ENCODE measurements at places on chromosomes 3 and 15.
A peak's percentile ranks its signal among the peaks of the same experiment; 100 is the strongest.

DNA sequence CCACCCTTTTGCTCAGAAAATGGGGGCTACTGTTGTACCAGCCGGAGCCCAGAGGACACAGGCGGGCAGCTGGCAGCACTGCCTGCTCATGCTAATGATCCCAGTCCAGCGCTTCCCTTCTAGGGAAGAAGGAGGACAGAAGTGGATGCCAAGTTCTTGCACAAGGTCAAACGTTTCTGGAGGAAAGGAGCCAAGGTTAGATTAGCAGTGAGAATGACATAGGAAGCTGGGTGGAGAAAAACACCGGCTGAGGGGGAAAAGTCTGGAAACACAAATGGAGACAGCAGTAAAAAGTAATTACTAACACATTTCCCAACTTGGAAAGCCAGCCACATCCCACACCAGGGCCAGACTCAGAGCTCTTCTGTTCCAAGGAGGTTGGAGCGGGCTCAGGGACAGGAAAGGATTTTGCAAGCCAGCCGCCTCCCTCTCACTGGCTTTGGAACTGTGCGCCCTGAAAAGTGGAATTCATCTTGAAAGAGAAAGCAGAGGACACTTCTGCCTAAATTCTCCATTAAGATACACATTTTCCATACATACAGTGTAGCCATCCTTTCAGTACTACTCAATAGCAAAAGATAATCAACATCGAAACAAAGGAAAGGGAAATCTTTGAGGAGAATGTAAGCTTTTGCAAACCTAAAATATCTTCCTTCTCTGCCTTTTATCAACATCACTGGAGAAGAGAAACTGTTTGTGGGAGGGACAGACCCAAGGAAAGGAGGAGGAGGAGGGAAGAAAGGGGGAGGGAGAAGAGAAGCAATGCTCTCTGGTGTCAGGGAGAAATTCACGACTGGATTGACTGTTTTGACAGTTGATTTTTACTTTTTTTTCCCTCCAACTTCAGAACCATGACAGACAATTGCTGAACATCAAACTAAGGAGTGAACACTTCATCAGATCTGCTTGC, 133.6 kb downstream of the CD47 start:
- no peak for DNase-seq

GRCh38 chr3:78855190-78855589, 912.6 kb downstream of the ROBO1 start:
- no peak for DNase-seq

- no peak for DNase-seq
Observed at GRCh38 chr3:11154953-11155325, 646 bp downstream of the HRH1 start.

GRCh38 chr3:55816794-55817576, 329.9 kb upstream of the WNT5A start:
- DNase-seq, result no peak

DNA sequence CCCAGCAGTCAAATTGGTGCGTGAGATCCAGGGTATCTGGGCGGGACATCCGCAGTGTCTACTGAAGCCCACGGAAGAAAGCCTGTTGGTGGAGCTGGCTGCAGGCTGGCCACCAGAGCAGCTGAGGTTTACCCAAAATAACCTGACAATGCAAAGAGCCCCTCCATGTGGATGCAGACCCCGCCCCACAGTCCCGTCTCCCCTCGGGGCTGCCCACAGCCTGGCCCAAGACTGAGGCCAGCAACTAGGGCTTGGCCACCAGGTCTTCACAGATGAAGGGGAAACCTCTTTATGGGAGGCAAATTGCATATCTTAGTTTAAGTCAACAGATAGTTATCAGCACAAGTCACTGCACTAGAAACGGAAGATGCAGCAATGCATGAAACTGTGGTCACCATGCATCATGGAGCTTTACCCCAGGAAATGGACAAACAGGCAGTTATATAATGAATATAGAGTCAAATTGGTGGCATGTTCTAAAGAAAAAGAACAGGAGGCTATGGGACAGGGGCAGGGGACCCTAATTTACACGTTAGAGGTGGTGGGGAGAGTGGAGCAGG, 86.3 kb downstream of the ARNT2 start:
- no peak for DNase-seq

GRCh38 chr3:63966007-63966406, 53.8 kb upstream of the SCAANT1 start:
- no peak for DNase-seq

GRCh38 chr15:51212239-51212638, 117.5 kb upstream of the TNFAIP8L3 start:
- DNase-seq, result no peak

DNA sequence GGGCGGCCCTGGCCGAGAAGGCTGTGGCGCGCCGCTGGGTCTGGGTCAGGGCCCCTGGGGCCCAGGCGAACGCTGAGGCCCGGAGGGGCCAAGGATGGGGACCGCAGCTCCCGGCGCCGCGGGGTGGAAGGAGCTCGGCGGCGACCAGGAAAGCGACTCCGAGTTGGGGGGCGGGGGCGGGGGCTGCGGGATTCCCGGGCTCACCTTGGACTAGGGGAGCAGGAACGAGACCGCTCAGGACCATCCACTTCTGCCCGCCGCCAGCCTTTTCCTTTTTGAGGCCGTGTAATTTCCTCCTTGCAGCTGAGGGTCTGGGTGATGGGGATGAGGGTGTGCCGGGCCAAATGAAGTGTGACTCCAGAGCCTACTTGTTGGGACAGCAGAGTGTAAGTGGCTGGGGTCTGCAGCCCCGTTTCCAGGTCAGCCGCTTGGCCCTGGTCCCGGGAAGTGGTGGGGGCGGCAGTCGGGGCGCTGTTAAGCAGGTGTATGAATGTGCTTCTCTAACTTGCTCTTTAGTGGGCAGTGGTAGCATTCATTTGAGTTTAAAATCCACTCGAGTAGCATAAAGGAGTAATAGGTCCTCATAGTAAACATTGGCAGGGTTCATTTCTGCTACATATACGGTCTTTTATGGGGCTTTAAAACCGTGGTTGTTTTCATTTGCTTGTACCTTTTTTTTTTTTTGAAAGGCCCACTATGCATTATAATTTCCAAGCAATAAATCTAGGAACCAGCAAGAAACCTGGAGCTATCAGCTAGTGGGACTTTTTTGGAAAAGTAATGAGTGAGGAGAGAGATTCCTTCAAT, 717 bp downstream of the PXK start:
- DNase-seq, result peak; percentile 28

DNA sequence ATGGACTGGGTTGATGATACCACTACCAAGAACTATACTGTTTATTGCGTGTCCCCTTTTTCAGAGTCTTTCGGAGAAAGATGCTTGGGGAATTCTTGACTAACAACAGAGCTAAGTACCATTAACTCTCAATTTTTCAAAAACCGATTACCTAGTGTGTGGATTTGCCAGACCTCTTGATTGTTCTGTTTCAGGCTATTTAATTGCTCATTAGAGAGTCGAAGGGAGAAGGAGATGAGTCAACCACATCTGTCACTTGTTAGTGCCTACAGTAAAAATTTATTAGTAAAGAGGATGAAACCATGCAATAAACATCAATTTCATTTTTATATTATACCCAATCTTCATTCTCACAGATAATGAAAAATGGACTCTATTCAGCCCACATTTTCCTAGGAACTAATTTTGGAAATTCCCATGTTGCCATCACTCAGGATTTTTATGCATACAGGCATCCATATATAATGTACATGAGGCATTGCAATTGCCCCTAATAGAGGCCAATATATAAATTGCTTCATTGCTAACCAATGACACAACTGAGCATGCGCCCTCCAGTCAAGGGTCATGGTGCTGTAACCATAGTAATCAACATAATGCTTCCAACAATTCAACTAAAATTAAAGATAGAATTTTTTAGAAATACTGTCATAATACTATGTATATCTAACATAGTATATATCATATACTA, 541.7 kb downstream of the TBL1XR1 start:
- no peak for DNase-seq

DNA sequence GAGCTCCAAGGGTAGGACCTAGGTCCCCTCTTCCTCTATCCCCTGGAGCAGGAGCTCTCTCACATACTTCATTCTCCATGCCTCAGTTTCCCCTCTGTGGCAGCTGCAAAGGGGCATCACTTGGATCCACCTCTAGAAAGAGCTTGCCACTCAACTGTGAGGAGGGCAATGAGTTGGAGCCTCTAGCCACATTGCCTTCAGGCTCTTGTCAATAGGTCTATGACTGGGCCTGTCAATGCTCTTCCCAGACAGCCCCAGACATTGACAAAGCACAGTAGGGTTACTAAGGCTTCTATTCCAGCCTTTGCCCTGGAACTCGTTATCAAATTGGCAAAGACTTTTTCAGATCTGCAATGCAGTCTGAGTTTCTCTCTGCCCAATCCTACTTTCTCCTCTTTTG, 4.4 kb upstream of the VIPR1 start:
- DNase-seq, result no peak

DNA sequence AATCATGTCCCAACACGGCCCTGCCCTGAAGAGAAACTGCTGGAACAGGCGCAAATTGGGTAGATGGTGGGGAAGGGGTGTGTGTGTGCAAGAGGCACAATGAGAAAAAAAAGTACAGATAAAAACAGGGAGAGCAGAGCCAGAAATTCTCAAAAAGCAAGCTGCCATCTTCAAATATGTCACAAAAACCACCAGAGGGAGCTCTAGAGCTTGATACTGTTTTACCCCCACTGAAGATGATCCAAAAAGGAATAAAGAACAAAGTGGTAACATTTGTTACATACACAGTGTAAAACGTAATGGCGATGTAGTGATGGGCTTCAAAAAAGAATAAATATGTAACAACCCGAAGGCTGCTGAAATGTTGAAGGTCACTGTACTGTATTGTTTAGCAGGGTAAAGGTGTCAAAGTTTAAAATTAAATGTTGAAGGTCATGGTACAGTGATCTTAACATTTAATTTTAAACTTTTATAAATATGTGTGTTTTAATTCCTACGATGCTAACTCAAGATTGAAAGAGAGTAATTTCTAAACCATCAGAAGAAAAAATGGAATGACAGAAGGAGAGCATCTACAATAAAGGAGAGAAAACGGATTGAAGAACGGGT, 6.0 kb downstream of the SNRPA1 start:
- DNase-seq, result peak; percentile 19

- DNase-seq, result no peak
Observed at GRCh38 chr3:188432802-188433520, 279.0 kb downstream of the LPP start.

GRCh38 chr3:141386611-141387111, 18.4 kb downstream of the ZBTB38 start:
- peak; percentile 15 for DNase-seq

- no peak for DNase-seq
Observed at GRCh38 chr15:63370764-63371163, 10.9 kb downstream of the CA12 start.

DNA sequence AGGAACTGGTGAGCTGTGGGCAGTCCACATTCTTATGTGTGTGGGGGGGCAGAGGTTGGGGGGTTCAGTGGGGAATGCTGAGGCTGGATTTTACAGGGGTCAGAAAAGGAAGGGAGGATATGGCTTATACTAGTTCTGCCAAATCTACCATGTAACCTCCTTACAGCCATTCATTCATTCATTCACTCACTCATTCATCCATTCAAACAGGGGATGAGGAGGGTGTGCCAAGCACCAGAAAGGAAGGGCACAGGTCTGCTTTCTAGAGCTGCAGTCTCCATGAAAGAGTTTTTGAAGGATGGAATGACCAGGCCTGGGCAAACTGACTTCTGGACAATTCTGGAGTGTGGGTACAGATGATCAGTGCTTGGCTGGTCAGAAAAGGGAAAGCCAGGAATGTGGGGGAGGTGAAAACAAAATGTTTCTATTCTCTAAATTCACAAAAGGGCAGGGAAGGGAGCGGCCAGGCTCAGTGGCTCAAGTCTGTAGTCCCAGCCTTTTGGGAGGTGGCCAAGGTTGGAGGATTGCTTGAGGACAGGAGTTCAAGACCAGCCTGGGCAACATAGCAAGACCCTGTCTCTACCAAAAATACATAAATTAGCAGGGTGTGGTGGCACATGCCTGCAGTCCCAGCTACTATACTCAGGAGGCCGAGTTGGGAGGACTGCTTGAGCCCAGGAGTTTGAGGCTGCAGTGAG, 49.2 kb upstream of the C15orf39 start:
- no peak for DNase-seq

- DNase-seq, result no peak
Observed at GRCh38 chr3:9730657-9731205, 804 bp upstream of the BRPF1 start.

GRCh38 chr3:46092702-46093080, 65.4 kb upstream of the XCR1 start:
- DNase-seq, result no peak

GRCh38 chr3:38545550-38545949, 49.4 kb downstream of the EXOG start:
- DNase-seq, result no peak

DNA sequence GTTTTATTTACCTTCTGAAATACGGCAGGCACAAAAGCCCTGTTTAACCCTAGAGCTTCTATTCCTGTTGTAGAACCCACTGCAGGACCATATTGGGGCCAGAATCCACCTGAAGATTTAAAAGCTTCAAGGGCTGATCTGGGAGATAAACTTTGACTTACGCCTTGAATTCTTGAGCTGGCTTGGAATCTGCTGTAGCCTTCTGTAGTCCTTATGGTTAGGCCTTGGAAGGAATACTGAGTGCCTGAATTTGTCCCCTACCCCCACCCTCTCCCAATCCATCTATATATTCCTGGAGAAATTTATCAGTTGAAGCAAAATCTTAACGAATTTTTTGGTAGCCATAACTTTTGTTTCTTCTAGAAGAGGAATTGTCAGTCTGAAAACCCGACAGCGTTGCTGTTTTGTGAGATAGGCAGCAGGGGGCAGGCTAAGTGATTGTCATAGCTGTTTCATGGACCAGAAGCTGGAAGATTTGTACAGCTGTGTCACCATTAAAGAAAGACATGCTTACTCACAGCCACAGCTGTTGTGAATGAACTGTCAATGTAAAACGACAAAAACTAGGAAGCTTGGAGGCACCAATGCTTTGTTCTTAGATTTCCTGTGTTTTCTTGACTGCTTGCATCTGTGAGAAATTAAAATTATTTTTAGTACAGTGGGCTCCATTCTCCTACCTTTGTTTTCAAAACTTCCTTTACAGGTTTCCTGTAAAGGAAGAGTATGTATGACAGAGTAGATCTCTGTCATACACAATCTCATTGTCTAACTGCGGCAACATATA, 12.8 kb downstream of the LXN start:
- DNase-seq, result peak; percentile 56

DNA sequence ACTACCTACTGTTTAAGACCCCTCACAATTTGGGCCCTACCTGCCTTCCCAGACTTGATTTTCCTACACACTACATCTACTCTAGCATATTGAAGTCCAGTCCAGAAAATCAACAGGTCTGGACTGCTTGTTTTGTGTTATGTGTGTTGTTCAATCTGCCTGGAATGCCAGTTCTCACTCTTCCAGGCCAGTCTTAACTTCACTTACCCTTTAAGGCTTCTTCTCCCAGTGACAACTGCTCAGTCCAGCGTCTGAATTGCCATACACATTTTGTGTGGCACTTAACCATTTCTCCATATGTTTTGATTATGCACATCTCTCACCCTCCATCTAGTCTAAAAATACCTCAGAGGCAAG, 1.1 kb downstream of the TICRR start:
- DNase-seq, result no peak

GRCh38 chr3:112634786-112635541, 6.0 kb downstream of the CCDC80 start:
- no peak for DNase-seq
